Vagina (tissue), 2 donors: ENCODE measurements at places on chromosomes 1 and 21. TPM values are rescaled to one million over a fixed set of nuclear protein-coding genes. Genes with fewer than 3 reads are reported as not detected.
A peak's percentile ranks its signal among the peaks of the same experiment; 100 is the strongest.

Gene GRIK1
- total RNA-seq = 3.2 TPM

Gene LCE1E
- total RNA-seq = not detected

Gene ACKR1
- total RNA-seq = 102 TPM

Gene IGSF3
- 38.5 TPM for total RNA-seq

Gene RGS2
- total RNA-seq = 100 TPM

Gene CFHR3
- total RNA-seq = not detected

Gene LAD1
- 91.8 TPM for total RNA-seq

Gene PCSK9
- total RNA-seq = 0.25 TPM

Gene SAMD13
- total RNA-seq = not detected

Gene BRDT
- not detected for total RNA-seq

Gene FCGR3B
- total RNA-seq = 2.5 TPM

Gene CCDC17
- total RNA-seq = 1.5 TPM

Gene A3GALT2
- not detected for total RNA-seq

Gene CDK18
- 27.0 TPM for total RNA-seq

DNA sequence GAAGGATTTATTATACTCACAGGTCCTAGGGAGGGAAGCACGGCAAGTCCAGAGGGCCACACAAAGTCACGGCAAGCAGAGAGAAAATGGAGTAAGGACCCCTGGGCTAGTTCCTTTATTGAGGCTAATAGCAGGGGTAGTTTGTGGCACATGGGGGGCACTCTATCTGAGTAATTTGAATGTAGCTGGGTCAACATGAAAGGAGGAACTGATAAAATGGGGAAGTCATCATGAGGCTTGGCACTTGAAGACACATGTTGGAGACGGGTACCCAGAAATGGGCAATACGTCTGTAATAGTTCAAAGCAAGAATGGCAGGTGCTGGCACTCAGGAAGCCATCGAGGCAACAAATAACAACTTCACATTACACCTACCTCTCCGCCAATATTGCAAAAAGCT, 1136.4 kb downstream of the MRPL39 start:
- no peak for DNase-seq

GRCh38 chr1:65209005-65209885, 61.2 kb downstream of the AK4 start:
- no peak for DNase-seq

DNA sequence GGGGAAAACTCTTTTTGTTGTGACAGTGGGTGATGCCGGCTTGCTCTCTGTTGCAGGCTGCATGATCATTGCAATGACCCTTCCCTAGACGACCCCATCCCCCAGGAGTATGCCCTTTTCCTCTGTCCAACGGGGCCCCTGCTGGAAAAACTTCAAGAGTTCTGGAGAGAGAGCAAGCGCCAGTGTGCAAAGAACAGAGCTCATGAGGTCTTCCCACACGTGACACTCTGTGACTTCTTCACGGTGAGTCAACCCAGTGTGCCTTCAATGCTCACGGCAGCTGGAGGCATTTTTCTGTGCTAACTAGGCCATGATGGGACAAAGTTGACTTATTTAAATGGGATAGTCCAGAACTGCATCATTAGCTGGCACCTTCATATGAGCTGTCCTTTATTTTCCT, 5.7 kb downstream of the UBASH3A start:
- no peak for DNase-seq

- no peak for DNase-seq
Observed at GRCh38 chr1:176919386-176920378, 244.8 kb downstream of the ASTN1 start.

- DNase-seq = no peak
Observed at GRCh38 chr1:61125263-61125662, 42.9 kb downstream of the NFIA start.

DNA sequence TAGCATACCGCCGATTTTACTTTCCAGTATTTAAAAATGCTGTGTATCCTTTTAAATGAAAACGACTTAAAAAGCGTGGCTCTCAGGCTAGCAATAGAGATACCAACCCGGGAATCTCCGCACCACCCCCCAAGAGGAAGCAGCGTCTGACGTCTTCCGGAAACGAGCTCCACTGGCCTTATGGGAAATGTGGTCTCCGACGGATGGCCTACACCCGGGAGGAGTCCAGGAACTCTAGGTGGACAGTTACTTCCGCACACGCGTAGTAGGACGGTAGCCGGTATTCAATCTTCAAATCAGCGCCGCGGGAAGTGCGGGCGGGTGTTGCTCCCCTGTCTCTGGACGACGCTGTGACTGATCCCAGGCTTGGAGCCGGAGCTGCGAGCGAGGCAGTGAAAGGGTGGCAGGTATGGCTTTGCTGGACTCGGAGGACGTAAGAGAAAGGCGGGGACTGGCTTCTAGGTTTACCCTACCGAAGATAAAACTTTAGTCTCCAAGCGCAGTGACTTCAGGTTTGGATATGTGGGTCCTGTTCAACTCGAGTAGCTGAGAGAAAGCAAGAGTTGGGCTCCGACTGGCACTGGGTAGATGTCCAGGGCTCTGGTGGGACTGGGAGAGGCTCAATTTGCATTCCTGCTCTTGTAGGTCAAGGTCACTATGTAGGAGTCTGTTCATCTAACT, at the start of gene ZNF684:
TSS of gene ZNF684 (plus strand) at position 257 of the 681 bp plus-strand sequence. CDS start 1,530 bp downstream, outside the sequence.
- peak; percentile 91 for DNase-seq

GRCh38 chr1:77975907-77976306, 3.0 kb downstream of the FUBP1 start:
- no peak for DNase-seq

DNA sequence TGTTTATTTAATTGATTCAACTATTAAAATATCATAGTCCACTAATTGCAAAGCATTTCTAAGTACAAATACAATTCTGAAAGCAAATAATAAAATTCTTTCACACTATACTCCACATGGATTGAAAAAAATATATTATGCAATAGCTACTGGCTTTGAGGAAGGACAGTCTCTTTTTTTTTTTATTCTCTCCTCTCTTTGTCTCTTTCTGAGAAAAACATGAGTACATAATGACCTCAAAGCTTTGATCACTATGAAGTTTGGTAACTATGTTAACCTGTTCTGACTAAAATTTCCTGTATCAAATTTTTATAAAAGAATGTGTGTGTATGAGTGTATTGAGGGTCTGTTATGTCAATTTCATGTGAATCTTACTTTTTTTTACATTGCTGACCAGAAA, 96.2 kb downstream of the RGS2 start:
- DNase-seq = no peak

DNA sequence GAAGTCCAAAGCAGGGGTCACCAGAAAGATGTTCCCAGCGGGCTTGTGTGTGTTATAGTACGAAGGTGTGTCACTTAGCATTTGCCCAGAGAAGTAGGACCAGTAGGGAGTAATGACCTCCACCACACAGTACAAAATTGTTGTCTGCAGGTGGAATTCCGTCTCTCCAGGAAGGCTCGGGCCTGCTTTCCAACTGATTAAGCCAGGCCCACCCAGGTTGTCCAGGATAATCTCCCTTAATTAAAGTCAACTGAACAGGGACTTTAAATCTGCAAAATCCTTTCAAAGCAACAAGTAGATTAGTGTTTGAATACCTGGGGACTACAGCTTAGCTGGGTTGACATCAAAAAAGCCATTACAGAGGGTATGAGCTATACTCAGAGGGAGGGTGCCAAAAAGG, 131.3 kb downstream of the BACH1 start:
- no peak for DNase-seq

- DNase-seq = no peak
Observed at GRCh38 chr21:37028570-37028969, 22.1 kb downstream of the RIPPLY3 start.

DNA sequence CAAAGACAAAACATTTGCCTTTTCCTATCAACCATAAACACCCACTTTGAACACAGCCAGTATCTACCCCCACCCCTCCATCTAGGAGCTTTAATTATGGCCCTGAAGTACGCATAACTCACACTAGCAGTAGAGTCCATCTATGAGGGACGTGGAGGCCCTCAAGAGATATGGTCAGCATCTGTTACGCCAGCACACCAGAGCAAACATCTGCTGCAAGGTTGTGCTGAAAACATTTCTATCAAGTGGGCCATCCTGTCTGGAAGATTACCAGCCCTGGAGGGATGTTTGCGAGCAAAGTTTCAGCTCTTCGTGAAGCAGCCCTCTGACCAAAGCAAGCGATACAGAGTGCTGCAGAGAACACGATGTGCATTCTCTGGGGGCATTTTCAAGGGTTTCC, 74.6 kb downstream of the SLC45A1 start:
- DNase-seq = no peak

GRCh38 chr21:44282370-44282769, 3.3 kb upstream of the AIRE start:
- no peak for DNase-seq

GRCh38 chr1:28680151-28680550, 11.6 kb downstream of the GMEB1 start:
- DNase-seq = no peak

GRCh38 chr21:35005560-35006224, 43.4 kb downstream of the RUNX1 start:
- DNase-seq = no peak

- DNase-seq = no peak
Observed at GRCh38 chr1:201455098-201455497, 13.9 kb downstream of the PHLDA3 start.

- DNase-seq = no peak
Observed at GRCh38 chr1:1157033-1157365, 16.7 kb upstream of the TTLL10 start.

DNA sequence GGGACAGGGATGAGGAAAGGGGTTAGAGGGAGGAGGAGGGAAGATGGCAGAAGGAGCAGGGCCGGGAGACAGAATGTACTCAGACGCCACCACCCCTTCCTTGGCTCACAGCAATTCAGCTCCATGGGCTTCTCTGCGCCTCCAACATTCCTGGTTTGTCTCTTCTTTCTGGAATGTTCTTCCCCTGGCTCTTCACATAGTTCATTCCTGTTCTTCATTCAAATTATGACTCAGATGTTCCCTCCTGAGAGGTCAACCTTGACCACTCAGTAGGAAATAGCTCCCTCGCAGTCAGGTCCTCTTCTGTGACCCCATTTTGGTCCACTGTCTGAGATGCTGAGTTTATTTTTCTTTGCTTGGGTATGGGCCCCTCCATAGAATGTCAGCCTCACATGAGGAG, 203.2 kb downstream of the C1orf94 start:
- DNase-seq = no peak

DNA sequence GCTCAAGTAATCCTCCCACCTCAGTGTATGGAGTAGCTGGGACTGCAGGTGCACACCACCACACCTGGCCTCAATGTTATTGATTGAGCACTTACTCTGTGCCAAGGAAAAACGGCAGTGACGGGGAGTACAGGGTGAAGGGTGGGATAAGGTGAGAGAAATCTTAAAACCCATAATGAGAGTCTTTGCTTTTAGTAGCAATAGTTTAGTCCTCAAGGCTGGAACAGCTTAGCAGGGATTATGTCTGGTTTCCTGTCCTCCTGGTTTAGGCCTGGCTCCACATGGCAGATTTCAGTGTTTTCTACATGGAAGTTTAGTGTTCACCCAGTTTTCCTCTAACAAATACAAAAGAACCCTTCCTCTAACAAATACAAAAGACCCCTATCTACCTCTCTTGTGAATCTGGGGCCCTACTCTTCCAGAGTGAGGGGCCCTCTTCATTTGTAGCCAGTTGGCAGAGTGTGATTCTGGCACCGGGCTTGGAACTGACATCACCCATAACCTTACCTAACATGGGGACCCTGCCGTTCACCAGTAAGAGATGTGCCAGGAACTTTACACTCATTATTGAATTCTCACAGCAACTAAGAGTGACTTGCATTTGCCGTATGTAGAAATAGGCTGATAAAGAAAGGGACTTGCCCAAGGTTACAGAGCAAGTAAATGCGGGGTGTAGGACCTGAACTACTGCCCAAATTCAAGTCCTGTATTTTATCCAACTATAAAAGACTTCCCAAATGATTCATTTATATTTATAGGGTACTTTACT, 6.9 kb downstream of the ZNF691 start:
- DNase-seq = no peak

DNA sequence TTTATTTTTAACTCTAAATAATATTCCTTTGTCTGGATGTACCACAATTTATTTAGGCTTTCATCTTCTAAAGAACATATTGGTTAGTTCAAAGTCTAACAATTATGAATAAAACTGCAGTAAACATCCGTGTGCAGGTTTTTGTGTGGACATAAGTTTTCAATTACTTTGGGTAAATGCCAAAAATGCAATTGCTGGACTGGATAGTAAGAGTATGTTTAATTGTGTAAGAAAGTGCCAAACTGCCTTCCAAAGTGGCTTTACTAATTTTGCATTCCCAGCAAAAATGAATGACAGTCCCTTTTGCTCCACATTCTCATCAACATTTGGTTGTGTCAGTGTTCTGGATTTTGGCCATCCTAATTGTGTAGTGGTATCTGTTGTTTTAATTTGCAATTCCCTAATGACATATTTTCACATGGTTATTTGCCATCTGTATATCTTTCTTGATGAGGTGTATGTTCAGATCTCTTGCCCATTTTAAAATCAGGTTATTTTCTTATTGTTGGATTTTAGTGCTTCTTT, 113.8 kb downstream of the DPYD start:
- DNase-seq = no peak

DNA sequence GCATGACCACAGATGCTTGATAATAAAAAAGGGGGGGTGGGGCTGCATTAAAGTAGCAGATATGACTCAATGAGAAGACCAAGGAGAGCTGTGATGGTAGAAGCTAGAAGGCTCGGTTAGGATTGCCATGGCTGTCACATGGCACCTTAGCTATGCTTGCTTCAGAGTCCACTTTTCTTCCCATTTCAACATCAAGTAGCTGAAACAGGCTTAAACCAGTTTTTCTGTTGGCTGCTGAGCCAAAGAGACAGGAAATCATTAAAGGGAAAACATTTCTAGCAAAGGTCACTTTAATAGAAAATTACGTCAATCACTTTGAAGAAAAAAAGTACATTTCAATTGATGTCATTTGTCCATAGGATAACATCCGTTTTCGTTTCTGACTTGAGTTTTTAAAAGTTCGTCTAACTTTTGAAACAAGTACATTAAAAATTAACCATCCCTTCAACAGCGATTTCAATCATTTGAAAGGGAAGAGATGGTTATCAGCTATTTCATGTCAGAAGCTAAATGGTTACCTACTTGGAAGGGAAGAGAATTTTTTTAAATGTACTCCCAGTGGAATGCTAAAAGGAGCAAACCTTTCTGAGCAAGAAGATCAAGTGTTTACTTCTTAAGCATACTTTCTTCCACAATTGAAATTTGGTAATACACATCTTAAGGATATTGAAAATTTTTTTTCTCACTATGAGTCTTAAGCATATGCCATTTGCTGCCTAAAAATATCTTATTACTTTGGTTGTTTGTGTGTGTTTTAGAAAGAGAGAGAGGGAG, 488.1 kb upstream of the PRMT6 start:
- no peak for DNase-seq

- DNase-seq = no peak
Observed at GRCh38 chr1:66687358-66687757, 64.9 kb upstream of the DYNLT5 start.

GRCh38 chr1:178258536-178258935, 164.6 kb downstream of the RASAL2 start:
- DNase-seq = no peak

- no peak for DNase-seq
Observed at GRCh38 chr1:234643111-234643849, 33.3 kb upstream of the IRF2BP2 start.

GRCh38 chr1:162055062-162055461, 14.4 kb upstream of the NOS1AP start:
- DNase-seq = no peak
